Fibroblast of skin of right biceps (primary cell): ENCODE measurements at places on chromosomes 11 and 22.

DNA sequence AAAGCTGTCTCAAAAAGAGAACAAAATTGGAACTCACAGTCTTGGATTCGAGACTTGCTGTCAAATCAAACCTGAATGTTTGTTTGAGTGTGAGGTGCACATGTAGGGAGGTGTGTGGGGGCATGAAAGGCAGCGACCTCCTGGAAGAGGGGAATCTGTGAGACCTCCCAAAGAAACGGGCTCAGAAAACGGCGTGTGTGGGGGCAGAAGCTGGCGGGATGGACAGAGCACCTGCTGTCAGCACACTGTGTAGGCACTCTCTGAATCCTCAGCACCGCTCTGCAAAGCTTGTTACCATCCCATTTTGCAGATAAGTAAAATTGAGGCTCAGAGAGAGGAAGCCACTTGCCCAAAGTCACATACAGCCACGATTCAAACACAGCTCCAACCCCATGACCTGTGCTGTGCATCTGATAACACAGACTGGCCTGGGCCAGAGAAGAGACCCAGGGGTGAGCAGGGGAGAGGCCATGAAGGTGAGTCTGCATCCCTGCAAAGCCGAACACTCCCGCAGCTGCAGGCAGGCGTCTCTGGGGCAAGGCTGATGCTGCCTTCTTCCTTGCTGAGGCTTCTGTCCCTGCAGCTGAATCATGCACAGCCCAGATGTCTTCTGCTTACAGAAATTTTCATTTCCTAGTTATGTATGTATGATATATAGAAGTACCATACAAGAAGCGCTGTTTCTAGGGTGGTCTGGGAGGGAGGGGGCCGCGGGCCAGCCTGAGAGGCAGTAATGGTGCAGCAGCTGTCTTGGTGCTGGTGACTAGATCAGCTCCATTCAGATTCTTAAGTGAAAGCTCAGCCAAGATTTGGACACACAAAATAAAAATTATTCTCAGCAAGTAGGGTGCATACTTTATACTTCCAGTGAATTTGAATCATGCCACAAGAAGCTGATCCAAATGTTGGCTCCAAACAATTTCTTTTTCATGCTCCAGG is 67.3 kb upstream of the SHISAL1 start:
- no peak for DNase-seq

DNA sequence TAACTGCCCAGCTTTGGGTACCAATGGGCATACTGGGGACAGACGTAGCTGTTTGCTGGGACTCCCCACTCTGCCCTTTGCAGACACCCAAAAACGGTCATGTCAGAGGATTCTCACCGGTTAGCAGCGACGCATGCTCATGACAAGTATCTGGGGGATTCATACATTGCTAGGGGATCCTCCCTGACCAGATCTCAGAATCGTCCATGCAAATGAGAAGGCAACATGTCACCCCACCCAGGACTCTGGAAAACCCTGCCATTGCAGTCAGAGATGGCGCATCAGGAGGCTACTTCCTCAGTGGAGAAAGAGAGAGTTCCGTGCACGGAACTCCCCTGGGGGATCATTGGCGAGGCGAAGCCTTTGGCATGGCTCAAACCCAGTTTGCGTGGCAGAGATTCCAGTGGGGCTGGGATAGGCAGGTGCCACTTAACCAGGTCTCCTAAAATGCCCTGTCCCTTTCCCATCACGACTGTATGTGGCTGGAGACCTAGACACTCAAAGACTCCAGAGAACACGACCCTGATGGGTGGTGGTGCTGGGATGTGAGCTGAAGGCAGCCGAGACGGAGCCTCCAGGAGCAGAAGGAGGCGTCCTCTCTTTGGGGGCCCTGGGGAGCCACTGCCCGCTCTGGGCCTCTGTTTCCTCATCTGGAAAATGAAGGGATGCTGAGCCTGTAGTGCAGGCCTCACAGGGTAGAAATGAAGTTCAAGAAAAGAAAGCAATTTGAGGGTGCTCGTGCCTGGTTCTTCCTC is 4.9 kb downstream of the RGL4 start:
- DNase-seq: no peak

- peak; percentile 43 for DNase-seq
These were observed 29.8 kb upstream of the TMEM135 start for GRCh38 chr11:87007963-87008362.

DNA sequence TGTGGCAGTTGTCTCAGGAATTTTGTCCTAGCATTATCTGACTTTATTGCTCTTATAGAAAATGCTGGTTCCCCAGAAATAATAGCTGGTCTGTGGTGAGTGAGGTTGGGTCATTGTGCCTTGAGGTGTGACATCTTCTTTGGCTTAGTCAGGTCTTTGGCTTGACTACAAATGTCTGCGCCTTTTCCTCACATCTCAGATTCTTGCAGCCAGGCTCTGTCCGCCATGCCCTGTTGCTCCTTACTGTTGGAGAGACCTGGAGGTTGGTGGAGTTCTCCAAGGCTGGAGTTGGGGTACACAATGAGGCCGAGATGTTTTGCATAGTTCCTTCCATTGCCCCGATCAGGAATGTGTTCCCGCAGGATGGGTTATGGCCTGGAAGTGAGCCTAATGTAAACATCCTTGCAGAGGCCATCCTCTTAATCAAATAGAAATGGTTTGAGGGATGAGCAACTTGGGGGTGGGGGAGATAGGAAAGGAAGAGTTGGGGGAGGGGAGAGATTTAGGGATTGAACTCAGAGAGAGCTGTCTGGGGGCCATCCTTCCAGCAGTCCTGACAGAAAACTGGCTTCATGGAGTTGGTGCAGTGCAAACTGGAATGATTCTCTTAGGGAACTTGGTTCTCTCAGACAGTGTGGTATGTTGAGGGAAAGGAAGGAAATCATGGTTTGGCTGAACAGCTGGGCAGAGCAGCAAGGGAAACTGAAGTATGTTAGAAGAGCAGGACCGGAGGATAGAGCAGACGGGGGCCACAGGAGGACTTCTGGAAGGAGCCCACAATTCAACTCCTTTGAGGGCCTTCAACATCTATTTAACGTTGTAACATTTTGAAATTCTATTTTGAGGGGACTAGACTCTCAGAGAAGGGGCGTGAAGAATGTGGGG is 49.9 kb downstream of the ZBTB16 start:
- no peak for DNase-seq

GRCh38 chr11:33500861-33501479 is 199.7 kb downstream of the C11orf91 start:
- DNase-seq: peak; percentile 69

GRCh38 chr11:8067567-8067928 is 13.5 kb upstream of the TUB start:
- DNase-seq: no peak

GRCh38 chr22:49934160-49934890 is 15.9 kb downstream of the CRELD2 start:
- DNase-seq: peak; percentile 45

DNA sequence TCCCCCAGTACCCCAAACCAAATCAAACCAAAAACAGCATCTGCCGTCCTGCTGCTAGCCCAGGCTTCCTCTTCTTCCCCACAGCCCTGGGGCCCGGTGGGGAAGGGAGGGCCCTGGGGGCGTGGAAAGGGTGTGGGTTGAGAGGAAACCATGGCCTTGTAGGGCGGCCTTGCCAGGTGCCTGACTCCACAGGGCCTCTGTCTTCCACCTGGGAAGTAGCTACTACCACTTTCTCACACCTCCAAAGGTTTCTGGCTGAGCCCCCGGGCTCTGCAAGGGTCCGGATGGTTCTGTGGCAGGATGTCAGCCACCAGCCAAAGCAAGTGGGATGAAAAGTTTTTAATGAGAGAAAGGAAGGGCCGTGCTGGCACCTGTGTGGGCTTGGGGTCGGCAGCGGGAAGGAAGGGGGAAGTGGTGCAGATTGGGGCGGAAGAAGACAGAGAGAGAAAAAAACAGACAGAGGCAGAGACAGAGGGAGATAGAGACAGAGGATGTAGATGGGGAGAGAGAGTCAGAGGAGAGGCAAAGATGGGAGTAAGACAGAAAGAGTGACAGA is 10.5 kb downstream of the TPST2 start:
- DNase-seq: no peak

DNA sequence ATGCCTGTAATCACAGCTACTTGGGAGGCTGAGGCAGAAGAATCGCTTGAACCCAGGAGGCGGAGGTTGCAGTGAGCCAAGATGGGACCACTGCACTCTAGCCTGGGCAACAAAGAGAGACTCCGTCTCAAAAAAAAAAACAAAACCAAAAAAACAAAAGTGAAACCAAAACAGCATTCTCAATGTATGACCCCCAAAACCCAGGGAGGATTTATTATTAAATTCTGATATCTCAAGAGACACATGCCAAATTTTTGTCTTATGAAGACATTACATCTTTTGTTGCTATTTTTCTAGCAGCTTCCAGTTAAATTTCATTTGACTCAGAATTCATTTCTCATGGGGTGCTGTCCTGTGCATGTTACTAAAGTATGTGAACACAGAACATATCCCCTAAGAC is 3.0 kb upstream of the YPEL4 start:
- no peak for DNase-seq

DNA sequence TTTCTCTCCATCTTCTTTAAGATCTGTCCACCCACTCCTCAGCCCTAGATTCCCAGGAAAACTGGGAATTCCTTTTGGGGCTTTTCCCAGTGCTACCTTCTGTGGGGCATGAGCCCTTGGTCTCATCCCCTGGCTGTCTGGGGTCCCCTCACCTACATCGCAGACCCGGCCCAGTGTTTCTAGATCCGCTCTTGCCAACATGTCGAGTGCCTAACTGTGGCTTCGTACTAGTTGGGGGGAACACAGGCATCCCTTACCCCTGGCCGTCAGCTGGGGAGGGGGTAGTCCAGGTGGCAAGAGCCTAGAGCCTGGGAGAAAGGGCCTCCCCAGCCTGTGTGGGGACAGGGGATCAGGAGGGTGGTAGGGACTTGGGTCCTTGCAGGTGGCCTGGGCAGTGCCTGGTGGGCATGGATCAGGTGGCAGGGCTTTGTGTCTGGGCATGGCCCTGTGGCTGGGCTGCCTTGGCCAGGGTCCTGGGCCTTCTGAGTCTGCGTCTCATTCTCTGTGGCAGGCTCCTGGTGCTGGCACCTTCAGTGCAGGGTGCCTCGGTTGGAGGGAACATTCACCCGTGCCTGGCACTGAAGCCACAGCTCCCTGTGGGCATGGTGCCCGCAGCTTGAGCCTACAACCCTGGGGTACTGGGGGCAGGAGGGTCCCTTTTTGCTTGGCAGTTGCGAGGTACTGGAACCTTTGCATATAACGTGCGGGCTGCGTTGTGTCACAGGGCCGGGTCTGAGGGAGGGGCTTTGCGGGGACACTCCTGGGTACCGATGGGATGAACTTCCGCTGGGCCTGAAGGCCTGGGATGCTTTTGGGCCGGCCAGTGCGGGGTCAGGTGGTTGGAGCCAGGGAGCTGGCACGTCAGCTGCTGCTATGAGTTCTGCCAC is 4.1 kb downstream of the KCNQ1 start:
- DNase-seq: no peak

- DNase-seq: no peak
These were observed 54.2 kb downstream of the FEZ1 start for GRCh38 chr11:125441648-125442410.

GRCh38 chr11:33256813-33257159 is 395 bp upstream of the HIPK3 start:
- DNase-seq: no peak

- no peak for DNase-seq
These were observed 28.0 kb upstream of the C11orf96 start for GRCh38 chr11:43914466-43914865.

DNA sequence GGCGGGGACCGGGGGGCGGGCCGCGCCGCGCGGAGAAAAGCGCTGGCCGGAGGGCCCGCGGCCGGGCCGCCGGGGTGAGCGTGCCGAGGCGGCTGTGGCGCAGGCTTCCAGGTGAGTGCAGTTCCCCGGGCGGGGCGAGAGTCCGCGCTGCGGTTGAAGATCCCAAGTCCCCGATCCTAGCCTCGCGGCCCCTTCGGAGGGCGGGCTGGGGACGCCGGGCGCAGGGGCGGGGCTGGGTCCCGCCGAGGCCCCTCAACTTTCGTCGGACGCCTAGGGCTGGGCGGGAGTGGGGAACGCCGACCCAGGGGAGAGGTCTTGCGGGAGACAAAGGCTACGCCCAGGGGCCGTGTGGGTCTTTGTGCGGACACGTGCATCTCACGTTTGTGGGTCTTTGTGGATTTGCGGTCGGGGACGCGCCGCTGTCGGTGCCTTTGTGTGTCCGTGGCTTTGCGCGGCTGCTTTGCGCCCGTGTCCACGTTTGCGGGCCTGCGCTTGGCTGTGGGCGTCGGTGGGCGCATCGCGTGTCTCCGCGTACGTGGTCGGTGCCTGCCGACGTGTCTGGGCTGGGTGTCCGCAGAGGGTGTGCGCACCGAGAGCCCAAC is at the start of gene TSKU:
TSS of gene TSKU (plus strand) at position 63 of the 602 bp plus-strand sequence. CDS start 12,261 bp downstream, outside the sequence.
- no peak for DNase-seq

DNA sequence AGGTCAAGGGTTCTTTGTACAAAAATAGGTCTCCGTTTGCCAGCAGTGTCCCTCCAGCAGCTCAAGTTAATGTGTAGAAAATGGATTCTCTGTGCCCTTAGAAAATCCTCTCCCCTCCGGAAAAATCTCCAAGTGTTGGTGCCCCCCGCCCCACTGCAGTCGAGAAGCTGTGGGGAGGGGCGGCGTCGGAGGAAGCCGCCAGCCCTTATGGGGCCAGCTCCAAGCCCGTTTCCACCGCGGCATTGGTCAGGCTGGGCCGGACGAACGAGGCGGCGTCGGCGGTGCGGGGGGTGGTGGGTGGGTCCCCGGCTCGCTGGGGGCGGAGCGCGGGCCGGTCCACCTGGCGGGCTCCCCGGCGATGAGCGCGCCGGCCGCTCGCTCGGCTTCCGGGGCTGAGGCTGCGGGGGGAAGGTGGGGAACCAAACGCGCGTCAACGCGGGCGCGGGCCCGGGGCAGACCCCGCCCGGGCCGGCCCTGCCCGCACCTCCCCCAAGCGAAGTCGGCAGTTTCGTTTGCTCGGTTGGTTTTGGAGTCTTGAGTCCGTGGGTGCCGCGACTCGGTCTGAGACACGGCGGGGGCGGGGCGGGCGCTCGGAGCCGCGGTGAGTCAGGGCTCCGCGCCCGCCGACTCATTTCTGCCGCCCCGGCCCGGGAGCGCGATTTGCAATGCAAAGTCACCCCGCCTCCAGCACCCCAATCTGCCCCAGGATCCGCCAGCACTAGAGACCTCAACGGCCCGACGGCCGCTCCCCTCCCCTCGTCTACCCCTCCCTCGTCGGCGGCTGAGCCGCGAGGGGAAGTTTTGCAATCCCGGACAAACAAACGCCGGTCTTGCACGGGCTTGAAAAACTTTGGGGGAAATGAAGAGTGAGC is 1.4 kb downstream of the ASCL2 start:
- DNase-seq: peak; percentile 2

- no peak for DNase-seq
These were observed 236.2 kb downstream of the ETS1 start for GRCh38 chr11:128351168-128351567.

- DNase-seq: no peak
These were observed 367.4 kb upstream of the ARHGAP42 start for GRCh38 chr11:100319691-100320090.

DNA sequence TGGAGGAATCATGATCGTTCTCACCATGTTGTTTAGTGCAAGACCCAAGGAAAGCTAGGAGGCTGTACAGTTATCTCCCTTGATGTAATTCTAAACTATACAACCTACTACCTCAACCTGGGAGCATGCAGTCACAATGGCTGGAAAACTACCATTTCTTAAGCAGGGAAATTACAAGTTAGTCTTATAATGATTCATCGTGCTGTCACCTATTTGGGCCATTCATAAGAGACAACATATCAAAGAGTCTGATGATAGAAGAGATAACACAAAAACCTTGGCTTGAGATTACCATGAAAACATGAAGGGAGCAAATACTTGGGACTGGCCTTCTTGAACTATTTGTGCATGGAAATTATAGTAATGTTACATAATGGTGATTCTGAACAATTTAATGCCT is 30.5 kb upstream of the BLID start:
- DNase-seq: peak; percentile 69
